ENCODE measurements at places on chromosomes 4 and X.

- no peak for DNase-seq
- no peak overlapping the region for H3K4me3 ChIP-seq
- no peak overlapping the region for H3K27ac ChIP-seq
Observed at GRCh38 chr4:164138521-164138920, 615.4 kb upstream of the SMIM31 start.

DNA sequence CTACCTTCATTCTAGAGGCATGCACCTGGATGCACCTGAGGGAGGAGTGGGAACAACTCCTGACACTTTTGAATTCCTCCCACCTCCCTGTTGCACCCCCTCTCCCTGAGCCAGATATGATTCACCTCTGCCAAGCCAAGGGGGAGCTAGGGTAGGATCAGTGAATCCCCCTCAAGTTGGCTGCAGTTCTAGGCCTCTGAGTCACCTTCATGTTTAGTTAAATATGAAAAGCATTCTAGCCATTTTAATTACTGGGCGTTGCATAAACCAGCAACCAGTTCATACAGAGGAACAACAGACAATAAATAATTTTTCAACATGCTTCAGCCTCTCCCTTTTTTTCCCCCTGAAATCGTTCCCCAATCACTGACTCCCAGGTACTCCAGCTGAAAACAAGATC is 1440.2 kb downstream of the ADGRL3 start:
- no peaks in the 10 kb centered on the region for H3K27me3 ChIP-seq
- H3K4me1 ChIP-seq = no peaks in the 10 kb centered on the region
- H3K36me3 ChIP-seq = no peaks in the 10 kb centered on the region

DNA sequence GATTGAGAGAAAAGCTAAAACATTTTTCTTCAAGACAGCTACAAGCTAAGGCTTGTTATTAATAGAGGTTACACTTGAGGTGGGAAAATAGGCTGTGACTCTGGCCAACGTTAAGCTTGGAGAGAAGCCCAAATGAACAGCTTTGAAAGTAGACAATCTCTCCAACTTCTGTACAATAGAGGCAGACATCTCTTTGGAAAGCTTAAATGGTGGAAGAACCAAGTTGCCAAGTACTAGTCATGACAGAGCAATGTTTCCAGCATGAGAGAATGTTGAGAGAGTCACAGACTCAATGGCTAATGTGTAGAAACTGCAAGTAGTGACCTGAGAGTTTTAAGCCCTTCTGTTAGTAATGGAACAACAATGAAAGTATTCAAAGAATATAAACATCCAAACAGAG is 298.1 kb downstream of the INPP4B start:
- H3K27ac ChIP-seq = no peak overlapping the region
- no peak for DNase-seq
- no peaks in the 10 kb centered on the region for H3K27me3 ChIP-seq
- no peak overlapping the region for H3K4me3 ChIP-seq

- no peaks in the 10 kb centered on the region for H3K36me3 ChIP-seq
- no peak overlapping the region for H3K4me3 ChIP-seq
- no peak for DNase-seq
Observed at GRCh38 chrX:49956313-49956712, 33.9 kb downstream of the CLCN5 start.

DNA sequence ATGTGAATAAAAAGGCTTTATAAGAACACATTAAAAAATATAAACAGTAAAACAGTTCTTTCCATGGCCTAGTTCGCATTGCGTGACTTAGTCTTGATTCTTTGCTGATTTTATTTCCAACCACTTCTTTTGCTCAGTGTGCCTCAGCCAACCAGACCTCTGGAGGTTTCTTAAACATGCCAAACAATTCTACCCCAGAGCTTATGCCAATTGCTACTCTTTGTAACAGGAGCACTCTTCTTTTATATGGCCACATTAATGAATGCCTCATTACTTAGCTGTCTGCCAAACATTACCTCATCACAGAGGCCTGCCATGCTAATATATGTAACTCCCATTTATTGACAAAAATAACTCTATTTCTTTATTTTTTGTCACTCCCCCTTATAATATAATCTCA is 202.3 kb downstream of the NDST4 start:
- H3K4me1 ChIP-seq = no peaks in the 10 kb centered on the region
- H3K36me3 ChIP-seq = no peaks in the 10 kb centered on the region
- H3K4me3 ChIP-seq = no peak overlapping the region
- no peaks in the 10 kb centered on the region for H3K27me3 ChIP-seq

- H3K27me3 ChIP-seq = no peaks in the 10 kb centered on the region
- no peak overlapping the region for H3K27ac ChIP-seq
- H3K4me3 ChIP-seq = no peak overlapping the region
- no peak for DNase-seq
- H3K36me3 ChIP-seq = no peaks in the 10 kb centered on the region
Observed at GRCh38 chr4:139243448-139244365, 36.3 kb downstream of the MGARP start.

DNA sequence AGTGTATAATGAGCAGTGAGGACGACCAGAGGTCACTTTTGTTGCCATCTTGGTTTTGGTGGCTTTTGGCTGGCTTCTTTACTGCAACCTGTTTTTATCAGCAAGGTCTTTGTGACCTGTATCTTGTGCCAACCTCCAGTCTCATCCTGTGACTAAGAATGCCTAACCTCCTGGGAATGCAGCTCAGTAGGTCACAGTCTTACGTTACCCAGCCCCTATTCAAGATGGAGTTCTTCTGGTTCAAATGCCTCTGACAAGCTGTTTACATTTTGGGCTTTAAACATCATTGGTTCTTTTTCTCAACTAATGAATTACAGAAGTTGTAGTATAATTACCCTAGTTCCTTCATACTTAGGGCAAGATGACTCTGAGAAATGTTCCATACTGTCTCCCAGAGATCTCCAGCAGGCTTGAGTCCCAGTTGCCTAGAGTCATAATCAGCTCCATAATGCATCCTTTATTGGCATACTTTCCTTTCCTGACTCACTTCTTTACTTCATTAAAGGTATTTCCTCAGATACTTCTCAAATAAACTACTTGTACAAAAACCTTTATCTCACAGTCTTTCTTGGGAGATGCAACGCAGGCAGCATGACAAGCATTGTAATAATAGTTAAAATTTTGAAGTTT is 136.5 kb downstream of the KDM6A start:
- H3K27me3 ChIP-seq = no peaks in the 10 kb centered on the region
- no peak for DNase-seq
- H3K27ac ChIP-seq = no peak overlapping the region
- peaks cover 8% of the 10 kb centered on the region for H3K36me3 ChIP-seq
- H3K4me3 ChIP-seq = no peak overlapping the region

GRCh38 chrX:32185160-32185559 is 1026.2 kb downstream of the DMD start:
- H3K4me3 ChIP-seq = no peak overlapping the region
- H3K4me1 ChIP-seq = no peaks in the 10 kb centered on the region
- DNase-seq = no peak
- H3K27ac ChIP-seq = no peak overlapping the region
- no peaks in the 10 kb centered on the region for H3K27me3 ChIP-seq

GRCh38 chr4:156606554-156607477 is 364.8 kb downstream of the PDGFC start:
- no peaks in the 10 kb centered on the region for H3K27me3 ChIP-seq
- no peaks in the 10 kb centered on the region for H3K4me1 ChIP-seq
- no peaks in the 10 kb centered on the region for H3K36me3 ChIP-seq
- no peak overlapping the region for H3K4me3 ChIP-seq
- H3K27ac ChIP-seq = no peak overlapping the region

GRCh38 chr4:16110661-16111290 is 27.0 kb upstream of the PROM1 start:
- H3K4me3 ChIP-seq = no peak overlapping the region
- no peak overlapping the region for H3K27ac ChIP-seq
- H3K27me3 ChIP-seq = peaks cover 14% of the 10 kb centered on the region
- H3K36me3 ChIP-seq = no peaks in the 10 kb centered on the region

GRCh38 chr4:5447755-5448154 is 260.6 kb downstream of the EVC2 start:
- no peak overlapping the region for H3K27ac ChIP-seq
- H3K4me1 ChIP-seq = no peaks in the 10 kb centered on the region
- peaks cover 3% of the 10 kb centered on the region for H3K27me3 ChIP-seq
- no peak for DNase-seq
- H3K36me3 ChIP-seq = no peaks in the 10 kb centered on the region

DNA sequence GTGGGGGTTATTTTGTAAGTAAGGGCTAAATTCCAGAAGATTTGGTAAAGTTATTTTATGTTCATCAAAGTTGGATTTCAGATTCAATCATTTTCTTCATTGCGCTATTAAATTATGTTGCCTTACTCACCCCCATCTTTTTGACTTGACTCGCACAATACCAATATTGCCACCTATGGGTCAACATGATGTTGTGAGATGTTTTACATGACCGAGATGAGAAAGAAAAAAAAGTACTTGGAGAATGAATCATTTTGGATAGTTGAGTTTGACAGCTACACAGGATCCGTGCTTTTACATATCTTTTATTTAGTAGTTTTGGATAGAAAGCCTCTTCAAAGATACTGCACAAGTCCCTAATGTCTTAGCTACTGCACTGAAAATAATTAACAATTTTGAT is 224.2 kb upstream of the EMCN start:
- no peak overlapping the region for H3K4me3 ChIP-seq
- no peak for DNase-seq
- H3K27me3 ChIP-seq = peaks cover 2% of the 10 kb centered on the region
- no peaks in the 10 kb centered on the region for H3K4me1 ChIP-seq
- no peaks in the 10 kb centered on the region for H3K36me3 ChIP-seq

GRCh38 chr4:51853027-51853682 is 10.2 kb downstream of the DCUN1D4 start:
- H3K27me3 ChIP-seq = no peaks in the 10 kb centered on the region
- H3K27ac ChIP-seq = no peak overlapping the region
- no peak for DNase-seq
- H3K4me3 ChIP-seq = no peak overlapping the region
- peaks cover 41% of the 10 kb centered on the region for H3K4me1 ChIP-seq

- no peaks in the 10 kb centered on the region for H3K4me1 ChIP-seq
- H3K4me3 ChIP-seq = no peak overlapping the region
- no peak for DNase-seq
- H3K36me3 ChIP-seq = peaks cover 3% of the 10 kb centered on the region
- no peak overlapping the region for H3K27ac ChIP-seq
Observed at GRCh38 chr4:78581618-78582017, 30.0 kb downstream of the ANXA3 start.

GRCh38 chr4:89837993-89838390 is 1.0 kb upstream of the SNCA start:
- peak overlapping the region; percentile 74 for H3K4me3 ChIP-seq
- DNase-seq = no peak
- H3K27me3 ChIP-seq = peaks cover 24% of the 10 kb centered on the region
- peaks cover 8% of the 10 kb centered on the region for H3K4me1 ChIP-seq

DNA sequence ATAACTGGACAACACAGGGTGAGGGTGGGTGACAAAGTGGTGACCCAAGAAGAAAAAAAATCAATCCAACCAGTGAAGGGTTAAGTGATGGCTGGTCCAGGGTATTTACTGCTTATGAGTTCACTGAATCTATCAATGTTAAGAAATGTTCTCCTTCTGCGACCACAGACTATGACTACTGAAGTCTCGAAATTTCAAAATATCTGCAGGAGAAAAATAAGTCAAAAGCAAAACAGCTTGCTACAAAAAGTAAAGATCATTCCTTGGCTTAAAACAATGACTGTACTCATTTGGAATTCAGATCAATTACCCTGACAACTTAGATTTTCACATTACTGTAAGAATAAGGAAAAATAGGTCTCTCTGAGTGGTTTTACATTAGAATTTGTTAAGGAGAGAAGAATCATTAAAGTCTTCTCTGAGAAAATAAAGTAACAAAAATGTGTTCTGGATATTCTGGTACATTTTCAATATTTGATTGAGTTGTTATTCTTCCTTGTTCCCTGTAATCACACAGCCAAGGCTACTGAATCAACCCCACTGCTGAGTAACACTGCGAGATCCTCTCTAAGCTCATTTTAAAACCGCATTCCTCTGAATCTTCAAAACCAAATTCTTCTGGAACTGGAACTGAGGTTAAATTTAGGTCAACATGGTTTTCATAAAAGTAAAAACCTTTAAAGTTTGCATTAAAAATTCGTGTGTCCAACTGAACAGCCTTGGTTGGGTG is 22.7 kb downstream of the SMPX start:
- peaks cover 2% of the 10 kb centered on the region for H3K27me3 ChIP-seq
- H3K4me1 ChIP-seq = no peaks in the 10 kb centered on the region
- no peak overlapping the region for H3K4me3 ChIP-seq
- no peaks in the 10 kb centered on the region for H3K36me3 ChIP-seq

- peaks cover 2% of the 10 kb centered on the region for H3K27me3 ChIP-seq
- H3K4me1 ChIP-seq = peaks cover 10% of the 10 kb centered on the region
- DNase-seq = no peak
- no peak overlapping the region for H3K27ac ChIP-seq
- no peak overlapping the region for H3K4me3 ChIP-seq
Observed at GRCh38 chrX:70504772-70505450, 60.3 kb downstream of the DLG3 start.

DNA sequence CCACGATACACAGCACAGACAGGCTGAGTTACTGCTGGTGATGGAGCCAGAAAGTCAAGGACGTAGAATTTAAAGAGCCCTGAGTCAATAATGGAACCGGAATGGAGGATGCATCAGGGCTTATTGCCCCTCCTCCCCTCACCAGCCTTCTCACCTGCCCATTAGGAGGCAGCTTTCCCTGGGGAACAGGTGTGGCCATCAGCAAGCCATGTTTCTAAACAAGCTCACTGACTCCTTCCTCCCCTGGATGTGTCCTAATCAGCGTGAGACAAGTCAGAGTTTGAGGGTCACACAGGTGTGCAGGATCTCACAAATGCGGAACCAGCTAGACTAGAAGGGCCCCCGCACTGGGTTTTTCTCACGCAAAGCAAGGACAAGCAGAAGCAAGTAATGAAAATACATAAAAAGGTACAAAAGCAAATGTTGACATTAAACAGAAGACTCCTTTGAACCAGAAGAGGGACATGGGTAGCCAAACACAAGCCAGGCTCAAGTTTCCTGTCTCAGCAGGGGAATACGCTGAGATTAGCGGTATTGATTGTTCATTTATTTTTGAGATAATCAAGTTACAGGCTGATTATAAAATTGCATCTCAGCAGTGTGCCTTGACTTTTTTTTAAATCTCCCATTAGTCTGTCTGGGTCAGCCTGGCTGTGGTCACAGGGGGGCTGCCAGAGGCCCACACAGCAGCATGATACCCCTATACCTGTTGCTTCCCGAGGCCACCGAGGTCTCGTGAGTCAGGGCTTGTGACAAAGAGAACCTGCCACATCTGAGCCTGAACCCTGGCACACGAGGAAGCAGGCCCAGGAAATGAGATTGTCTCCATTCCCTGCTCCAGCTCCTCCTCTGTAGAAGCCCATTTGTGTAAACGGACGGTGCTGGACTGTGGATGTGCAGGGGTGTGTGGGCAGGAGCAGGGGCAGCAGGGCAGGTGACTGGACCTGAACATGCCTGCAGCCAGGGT is 37.4 kb downstream of the CCKAR start:
- peaks cover 10% of the 10 kb centered on the region for H3K27me3 ChIP-seq
- H3K36me3 ChIP-seq = peaks cover 5% of the 10 kb centered on the region
- no peak overlapping the region for H3K4me3 ChIP-seq
- no peak overlapping the region for H3K27ac ChIP-seq
- H3K4me1 ChIP-seq = no peaks in the 10 kb centered on the region
- DNase-seq = no peak

All from memory B cell (primary cell).